GM23338 (cell line): ENCODE measurements at places on chromosomes 16 and 17. TPM values are rescaled to one million over a fixed set of nuclear protein-coding genes. Genes with fewer than 3 reads are reported as not detected.

The GPR139 gene
- polyA plus RNA-seq: 0.31 and 0.66 TPM in 2 replicates

- DNase-seq: no peak
These were observed 44.6 kb downstream of the UBN1 start for GRCh38 chr16:4891886-4892216.

The NOTUM gene
- polyA plus RNA-seq: 0.29 and 0.66 TPM in 2 replicates

DNA sequence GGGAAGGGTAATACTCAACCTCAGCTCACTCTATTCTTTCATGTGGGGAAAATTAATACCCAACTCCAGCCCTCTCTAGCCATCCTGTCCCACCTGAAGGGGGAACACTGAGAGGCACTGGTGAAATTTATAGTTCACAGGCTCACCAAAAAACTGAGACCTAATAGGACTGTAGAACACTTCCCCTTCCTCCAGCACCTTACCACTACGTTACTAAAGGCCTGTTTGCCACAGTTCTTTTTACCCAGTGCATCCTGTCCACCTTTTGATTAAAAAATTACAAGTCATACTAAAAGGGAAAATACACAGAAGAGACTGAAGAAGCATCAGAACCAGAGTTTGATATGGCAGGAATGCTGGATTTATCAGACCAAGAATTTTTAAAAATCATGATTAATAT is 26.0 kb downstream of the DHRS7B start:
- DNase-seq: no peak

DNA sequence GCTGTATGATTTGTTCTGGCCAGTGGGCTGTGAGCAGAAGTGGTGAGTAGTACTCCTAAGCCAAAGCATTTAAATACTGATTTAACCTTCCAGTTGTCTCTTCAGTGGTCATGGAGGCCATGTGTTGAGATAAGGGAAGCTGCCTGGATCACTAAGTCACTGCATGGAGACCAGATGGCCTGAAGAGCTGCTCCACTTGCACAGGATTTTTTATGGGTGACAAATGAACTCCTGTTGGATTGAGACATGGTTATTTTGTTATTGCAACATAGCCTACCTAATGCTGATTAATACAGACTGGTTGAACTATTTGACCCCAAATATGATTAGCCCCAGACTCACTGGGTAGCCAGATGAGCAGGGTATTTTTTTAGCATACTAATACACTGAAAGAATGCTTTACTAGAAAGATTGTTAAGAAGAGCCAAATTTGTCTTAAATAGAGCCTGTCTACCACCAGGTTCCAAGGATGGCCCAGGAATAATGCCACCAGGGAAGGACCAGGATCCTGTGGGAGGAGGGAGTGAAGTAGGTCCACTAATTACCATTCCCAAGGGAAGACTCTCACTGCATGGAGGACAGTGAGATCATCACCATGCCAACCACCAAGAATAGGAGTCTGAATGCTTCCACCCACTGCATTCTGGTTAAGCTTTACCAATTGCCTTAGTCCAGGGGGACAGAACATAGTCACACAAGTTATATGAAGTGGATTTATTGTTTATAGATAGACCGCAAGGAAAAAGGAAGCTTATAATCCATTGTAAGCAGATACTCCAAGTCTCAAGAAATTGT is 187.4 kb upstream of the IRX6 start:
- no peak for DNase-seq

DNA sequence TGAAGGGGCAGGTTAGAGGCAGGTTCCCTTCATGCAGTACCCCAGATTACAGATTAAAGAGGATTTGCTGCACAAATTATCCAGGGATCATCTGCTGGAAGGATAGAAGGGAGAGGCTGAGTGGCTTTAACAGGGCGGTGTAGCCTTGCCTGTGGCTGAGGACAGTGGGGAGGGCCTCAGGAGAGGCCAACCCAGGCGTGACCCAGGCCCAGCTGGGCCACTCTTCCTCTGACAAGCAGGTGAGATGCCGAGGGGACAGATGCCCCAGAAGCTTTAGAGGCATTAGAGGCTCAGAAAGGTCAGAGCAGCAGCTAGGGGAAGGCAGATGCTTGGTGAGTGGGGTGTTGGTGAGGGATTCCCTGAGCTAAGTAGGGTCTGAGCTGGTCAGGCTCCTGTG is 18.1 kb upstream of the MTMR4 start:
- DNase-seq: no peak

DNA sequence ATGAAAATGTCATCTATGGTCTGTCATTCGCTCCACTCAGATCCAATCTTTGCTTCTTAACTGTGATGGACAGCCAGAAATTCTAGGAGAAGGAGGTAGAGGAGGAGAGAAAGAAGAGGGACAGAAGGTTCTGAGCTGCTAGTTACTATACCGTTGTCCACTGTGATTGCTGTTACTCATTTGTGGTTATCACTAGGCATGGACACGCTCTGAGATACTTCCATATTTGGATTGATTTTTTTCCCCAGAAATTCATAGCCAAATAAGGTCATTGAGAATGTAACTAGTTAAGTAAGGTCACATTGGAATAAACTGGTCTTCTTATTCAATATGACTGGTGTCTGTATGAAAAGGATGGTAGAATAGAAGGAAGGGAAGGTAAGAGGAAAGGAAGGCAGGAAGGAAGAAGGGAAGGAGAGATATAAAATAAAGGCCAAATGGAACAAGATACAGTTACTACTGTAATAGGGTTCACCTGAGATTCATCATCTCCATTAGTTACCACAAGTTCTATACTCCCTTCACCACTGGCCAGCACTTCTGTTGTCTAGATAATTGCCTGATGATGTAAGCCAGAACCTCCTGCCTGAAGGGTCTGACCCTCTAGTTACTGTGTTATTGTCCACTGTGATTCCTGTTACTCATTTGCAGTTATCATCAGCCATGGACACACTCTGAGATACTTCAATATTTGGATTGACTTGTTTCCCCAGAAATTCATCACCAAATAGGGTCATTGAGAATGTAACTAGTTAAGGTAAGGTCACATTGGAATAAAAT is 2.9 kb downstream of the KRTAP9-7 start:
- no peak for DNase-seq

The APOH gene
- not detected in 2 replicates for polyA plus RNA-seq

DNA sequence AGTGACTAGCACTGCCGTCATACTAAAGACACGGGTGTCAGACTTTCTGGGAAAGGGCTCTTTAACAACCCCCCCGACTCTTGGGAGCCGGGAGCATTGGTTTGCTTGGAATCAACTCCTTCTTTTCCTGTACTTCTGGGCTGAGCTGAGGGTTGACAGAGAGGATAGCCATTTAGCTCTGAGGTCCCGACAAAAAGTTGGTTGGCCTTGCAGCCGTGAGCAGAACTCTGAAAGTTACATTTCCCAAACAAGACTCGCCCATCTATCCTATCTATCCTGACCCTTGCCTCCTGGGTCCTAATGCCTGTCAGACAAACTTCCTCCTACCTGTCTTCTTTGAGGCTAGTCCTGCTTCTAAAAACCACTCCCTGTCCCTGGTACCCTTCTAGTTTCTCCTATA is 460.8 kb upstream of the TOM1L1 start:
- DNase-seq: no peak

The KREMEN2 gene
- polyA plus RNA-seq: 4.7 and 4.9 TPM in 2 replicates

GRCh38 chr16:3610698-3611145 is 684 bp downstream of the SLX4 start:
- DNase-seq: peak; percentile 8

DNA sequence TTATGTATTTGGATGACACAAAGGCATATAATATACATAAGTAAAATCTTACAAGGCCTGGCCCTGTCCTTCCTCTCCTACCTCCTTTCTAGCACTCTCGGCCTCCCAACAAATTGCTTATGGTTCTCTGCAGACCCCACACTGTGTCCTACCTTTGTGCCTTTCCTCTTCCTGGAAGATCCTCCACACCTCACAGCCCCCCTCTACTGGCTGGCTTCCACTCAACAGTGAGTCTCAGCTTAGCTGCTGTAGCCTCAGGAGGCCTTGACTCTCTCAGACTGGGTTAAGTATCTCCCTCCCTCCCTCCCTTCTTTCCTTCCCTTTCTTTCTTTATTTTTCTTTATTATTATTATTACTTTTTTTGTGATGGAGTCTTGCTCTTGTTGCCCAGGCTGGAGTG is 8.3 kb upstream of the SLC52A1 start:
- DNase-seq: peak; percentile 66

The SMIM36 gene
- polyA plus RNA-seq: not detected in 2 replicates

GRCh38 chr16:2386990-2387389 is 42.3 kb upstream of the CCNF start:
- peak; percentile 90 for DNase-seq
